ENCODE measurements at places on chromosomes 2 and 18. TPM values are rescaled to one million over a fixed set of nuclear protein-coding genes. Genes with fewer than 3 reads are reported as not detected.

DNA sequence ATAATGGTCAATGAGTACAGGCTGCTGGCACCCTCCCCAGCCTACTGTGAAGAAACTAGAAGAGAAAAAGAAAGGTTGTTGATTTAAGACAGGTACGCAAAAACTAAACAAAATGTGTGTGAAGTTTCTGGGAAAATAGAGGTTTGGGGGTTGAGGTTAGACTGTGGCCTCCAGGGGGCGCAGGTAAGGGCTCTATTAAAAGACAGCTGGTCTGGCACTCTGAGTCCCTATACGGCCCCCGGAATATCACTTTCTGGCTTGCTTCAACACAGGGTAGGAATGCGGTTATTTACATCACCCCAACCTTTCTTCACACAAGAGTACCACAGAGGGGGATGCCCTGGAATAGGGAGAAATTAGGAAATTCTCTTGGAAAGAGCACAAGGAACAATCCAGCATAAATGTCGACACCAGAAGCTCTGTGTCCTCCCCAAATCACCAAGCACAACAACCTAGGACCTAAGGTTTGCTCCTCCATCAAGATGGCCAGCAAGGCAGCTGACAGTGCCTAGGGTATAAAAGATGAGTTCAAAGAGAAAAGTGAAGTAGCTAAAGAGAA lies 480.8 kb upstream of the KLHL29 start:
- no peak overlapping the region for H3K27ac ChIP-seq
- H3K27me3 ChIP-seq: no peaks in the 10 kb centered on the region
- no peak overlapping the region for H3K4me3 ChIP-seq
- H3K36me3 ChIP-seq: no peaks in the 10 kb centered on the region
- no peaks in the 10 kb centered on the region for H3K4me1 ChIP-seq

GRCh38 chr18:45068400-45069094 lies 387.9 kb downstream of the SETBP1 start:
- peaks cover 6% of the 10 kb centered on the region for H3K4me1 ChIP-seq
- peaks cover 17% of the 10 kb centered on the region for H3K36me3 ChIP-seq
- H3K27me3 ChIP-seq: no peaks in the 10 kb centered on the region

Gene CUL3
- total RNA-seq: 87.2 TPM

DNA sequence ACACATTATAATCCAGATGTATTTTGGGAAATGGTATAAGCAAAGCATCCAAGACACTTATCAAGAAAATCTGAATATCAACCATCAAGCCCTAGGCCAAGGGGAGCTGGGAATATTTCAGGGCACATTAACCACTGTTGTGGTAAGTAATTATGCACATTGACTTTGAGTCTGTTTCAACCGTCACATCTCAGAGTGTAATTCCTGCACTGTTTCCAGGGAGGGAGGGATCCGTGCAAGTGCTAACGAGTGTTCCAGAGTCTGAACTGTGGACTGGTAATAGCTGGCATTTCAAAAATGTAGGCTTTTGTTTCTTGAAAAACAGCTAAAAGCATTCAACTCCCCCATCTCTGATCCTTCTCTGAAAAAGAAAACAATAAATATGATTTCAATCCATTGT lies 681.6 kb downstream of the BCL11A start:
- no peak for DNase-seq
- no peaks in the 10 kb centered on the region for H3K4me1 ChIP-seq
- H3K27ac ChIP-seq: no peak overlapping the region
- no peaks in the 10 kb centered on the region for H3K36me3 ChIP-seq

DNA sequence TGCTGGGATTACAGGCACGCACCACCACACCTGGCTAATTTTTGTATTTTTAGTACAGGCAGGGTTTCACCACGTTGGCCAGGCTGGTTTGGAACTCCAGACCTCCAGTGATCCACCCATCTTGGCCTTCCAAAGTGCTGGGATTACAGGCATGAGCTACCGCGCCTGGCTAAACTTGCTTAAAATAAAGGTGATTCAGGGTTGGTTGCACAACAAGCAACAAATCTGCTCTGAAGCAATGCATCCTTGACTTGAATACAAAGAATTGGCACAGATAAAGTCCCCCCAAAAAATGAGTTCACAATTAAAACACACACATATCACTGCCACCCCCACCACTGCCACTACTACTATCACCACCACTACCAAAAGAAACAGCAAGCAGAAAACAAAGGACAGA lies 34.9 kb downstream of the CCDC88A start:
- no peak overlapping the region for H3K4me3 ChIP-seq
- H3K27ac ChIP-seq: no peak overlapping the region
- H3K36me3 ChIP-seq: peaks cover 4% of the 10 kb centered on the region
- DNase-seq: no peak
- H3K4me1 ChIP-seq: no peaks in the 10 kb centered on the region
- H3K27me3 ChIP-seq: no peaks in the 10 kb centered on the region

Gene RBMS1
- 94.0 TPM for total RNA-seq

DNA sequence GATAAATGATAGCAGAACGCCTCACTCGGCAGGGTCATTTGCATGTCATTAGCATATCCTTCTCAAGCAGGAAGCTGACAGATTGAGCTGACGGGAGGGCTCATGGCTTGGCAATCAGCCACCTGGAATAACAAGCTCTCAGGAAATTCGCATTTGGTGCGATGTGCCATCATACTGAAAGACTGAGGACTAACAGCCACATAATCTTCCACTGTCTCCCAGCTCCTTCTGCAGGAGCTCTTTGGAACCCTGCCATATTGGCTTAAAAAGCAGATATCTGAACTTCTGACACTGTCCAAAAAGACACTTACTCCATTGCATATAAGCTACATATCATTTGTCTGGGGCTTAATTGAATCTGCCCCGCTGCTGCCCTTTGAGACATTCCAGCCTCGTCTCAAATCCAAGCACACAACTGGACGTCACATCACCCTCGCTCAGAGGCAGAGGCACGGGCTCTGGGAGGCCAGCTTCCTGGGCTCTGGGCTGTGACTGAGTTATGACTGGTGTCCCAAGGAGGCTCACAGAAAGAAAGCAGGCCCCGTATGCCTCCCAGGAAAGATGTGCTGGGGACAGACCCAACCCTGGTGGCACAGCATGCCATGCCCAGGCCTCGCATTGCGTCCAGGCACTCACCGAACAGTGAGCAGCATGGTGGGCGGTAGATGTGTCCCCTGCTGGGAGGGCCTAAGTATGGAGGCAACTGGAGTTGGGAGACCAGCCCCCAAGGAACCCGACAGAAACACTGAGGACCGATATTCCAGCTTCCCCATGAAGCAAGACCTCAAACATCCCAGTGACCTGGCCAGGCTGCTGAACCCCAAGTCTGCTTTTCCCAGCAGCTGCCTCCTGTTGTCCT lies 228.0 kb downstream of the ATAD2B start:
- H3K27me3 ChIP-seq: no peaks in the 10 kb centered on the region
- peaks cover 51% of the 10 kb centered on the region for H3K36me3 ChIP-seq
- H3K4me3 ChIP-seq: no peak overlapping the region
- peak; percentile 49 for DNase-seq

Gene CFAP221
- 1.6 TPM for total RNA-seq

- no peak for DNase-seq
- no peak overlapping the region for H3K4me3 ChIP-seq
- H3K27ac ChIP-seq: no peak overlapping the region
- peaks cover 46% of the 10 kb centered on the region for H3K4me1 ChIP-seq
- H3K36me3 ChIP-seq: no peaks in the 10 kb centered on the region
Observed at GRCh38 chr2:85743304-85743978, 10.3 kb upstream of the ATOH8 start.

Gene NRP2
- 109 TPM for total RNA-seq

GRCh38 chr18:51461956-51462355 lies 264.5 kb upstream of the MEX3C start:
- H3K27me3 ChIP-seq: peaks cover 6% of the 10 kb centered on the region
- no peak overlapping the region for H3K4me3 ChIP-seq
- H3K36me3 ChIP-seq: no peaks in the 10 kb centered on the region
- DNase-seq: no peak
- H3K4me1 ChIP-seq: no peaks in the 10 kb centered on the region

Gene RAPGEF4
- 4.4 TPM for total RNA-seq

DNA sequence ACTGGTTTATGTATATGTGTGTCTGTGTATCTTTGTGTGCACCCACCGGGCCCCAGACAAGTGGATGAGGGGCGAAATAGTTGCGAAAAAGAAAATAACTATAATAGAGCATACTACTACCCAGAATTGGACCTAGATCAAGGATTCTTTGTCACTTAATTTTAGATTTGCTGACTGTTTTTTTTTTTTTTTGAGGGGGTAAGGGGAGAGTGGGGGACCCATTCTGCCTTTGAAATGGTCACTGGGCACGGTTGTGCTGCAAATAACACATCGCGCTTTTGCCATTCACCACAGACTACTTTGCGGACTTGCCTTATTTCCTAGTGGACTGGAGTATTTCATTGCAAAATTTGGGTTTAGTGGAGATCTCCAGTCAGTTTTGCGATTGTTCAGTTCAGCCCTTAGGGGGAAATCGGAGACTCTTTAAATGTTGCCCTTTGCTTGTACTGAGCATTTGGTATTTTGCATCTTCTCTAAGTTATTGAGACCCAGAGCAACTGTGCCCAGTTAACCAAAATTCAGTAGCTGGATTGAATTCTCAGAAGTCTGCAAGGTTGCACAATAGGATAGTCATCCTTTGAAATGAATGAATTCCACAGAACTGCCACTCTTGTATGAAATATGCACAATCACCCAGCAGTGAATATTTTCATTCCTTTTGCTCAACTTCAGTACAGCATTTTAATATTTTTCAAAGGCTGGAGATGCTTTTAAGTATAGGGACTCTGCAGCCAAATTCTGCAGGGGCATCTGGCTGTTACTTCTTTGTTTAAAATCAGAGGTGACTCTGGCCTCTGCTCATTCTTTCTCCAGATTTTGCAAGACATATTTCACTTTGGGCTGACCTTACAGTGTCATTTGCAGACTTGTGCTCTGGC lies 2.9 kb downstream of the TRIB2 start:
- H3K36me3 ChIP-seq: peaks cover 25% of the 10 kb centered on the region
- peaks cover 4% of the 10 kb centered on the region for H3K27me3 ChIP-seq
- no peak for DNase-seq
- peak overlapping the region; percentile 86 for H3K27ac ChIP-seq
- H3K4me1 ChIP-seq: peaks cover 56% of the 10 kb centered on the region

DNA sequence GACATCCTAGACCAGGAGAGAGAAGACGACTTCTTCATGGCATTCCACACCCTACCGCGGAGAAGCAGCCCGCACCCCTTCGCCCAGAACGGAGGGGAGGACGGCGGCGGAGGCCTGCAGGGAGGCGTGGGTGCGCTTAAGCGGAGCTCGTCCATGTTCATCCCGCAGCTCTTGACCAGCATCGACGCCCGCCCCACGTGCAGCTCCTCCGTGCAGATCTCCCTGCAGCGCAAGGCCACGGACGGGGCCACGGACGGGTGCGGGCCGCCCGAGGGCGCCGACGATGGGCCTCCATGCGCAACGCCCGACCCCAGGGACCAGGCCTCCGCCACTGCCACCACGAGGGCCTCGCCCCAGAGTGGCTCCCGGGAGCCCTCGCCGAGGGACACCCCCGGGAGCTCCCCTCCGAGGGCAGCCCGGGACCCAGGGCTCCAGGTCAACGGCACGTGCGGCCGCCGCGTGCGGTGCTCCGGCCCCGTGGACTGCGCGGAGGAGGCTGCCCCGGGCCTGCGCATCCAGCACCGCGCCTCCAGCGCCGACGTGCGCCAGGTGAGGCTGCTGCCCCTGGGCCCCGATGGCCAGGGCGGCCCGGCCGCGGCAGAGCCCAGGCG lies 211.8 kb downstream of the NEDD4L start:
- H3K4me3 ChIP-seq: no peak overlapping the region
- no peaks in the 10 kb centered on the region for H3K27me3 ChIP-seq
- peaks cover 41% of the 10 kb centered on the region for H3K4me1 ChIP-seq
- no peak for DNase-seq
- H3K36me3 ChIP-seq: peaks cover 21% of the 10 kb centered on the region

Gene ZSWIM2
- not detected for total RNA-seq

Gene DHRS9
- 1.3 TPM for total RNA-seq

DNA sequence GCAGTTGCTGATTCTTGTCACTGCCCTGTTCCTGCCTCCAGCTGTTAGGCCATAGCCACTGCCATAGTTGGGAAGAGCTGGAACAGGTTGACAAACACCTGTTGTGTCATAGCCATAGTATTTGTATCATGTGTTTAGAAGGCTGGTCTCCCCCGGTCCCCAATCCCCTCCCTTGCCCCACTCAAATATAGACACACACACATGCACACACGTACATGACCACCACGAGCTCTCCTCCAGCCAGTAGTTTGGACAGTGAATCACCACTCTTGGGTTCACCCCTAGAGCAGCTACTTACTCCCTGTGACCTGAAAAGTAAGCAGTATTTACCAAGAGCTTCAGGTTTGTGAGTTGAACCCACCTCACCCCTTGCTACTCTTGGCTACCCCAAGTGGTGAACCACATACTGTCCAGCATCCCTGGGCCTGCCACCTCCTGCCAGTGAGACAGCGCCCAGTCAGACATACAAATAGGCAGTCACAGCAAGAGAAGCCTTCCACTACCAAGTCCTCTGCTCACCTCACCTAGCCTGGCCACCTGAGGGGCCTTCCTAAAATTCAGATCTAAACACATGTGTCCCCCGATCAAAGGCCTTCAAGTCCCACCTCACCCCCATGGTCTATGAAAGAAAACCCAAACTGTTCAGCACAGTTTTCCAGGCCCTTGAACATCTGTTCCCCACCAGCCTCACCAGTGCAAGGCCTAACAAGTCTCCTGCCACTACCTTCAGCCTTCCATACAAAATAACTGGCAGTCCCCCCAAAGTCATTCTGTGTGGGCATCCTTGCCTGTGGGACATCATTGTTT lies 7.1 kb downstream of the PCBP1 start:
- H3K36me3 ChIP-seq: peaks cover 27% of the 10 kb centered on the region
- peak overlapping the region; percentile 72 for H3K27ac ChIP-seq

Gene SCN3A
- total RNA-seq: 8.2 TPM

- H3K4me1 ChIP-seq: peaks cover 7% of the 10 kb centered on the region
- peaks cover 3% of the 10 kb centered on the region for H3K27me3 ChIP-seq
- DNase-seq: no peak
- no peak overlapping the region for H3K4me3 ChIP-seq
Observed at GRCh38 chr2:54438271-54438670, 17.9 kb upstream of the SPTBN1 start.

DNA sequence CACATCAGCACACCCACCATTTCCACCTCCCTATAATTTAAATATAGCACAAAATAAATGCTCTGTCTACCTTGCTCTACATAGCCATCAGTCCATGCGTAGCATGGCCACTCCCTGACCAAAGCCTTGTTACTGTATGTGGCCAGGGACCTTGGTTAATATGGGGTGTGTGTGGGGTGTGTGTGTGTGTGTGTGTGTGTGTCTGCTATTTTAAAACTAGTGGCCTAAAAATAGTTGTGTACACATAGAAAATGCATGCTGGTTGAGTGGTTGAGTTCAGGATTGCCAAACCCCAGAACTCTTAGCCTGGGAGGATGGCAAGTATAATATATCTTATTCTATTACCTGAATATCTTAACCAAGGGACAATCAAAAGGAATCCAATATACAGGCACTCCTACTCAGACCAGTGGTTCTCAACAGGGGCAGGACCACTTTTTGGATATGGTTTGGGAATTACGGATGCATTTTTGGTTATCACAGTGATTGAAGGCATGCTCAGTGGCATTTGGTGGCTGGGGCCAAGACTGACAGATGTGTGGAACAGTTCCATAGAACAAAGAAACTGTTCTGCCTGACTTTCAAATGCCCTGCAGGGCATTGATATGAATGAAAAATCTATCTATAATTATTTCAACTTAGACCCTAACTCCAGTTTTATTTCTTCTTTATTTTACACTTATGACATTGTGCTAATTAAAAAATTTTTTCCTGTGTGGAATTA lies 72.3 kb upstream of the PSME4 start:
- no peak overlapping the region for H3K27ac ChIP-seq
- no peak overlapping the region for H3K4me3 ChIP-seq
- no peaks in the 10 kb centered on the region for H3K27me3 ChIP-seq
- no peak for DNase-seq

Gene ZC3H6
- total RNA-seq: 5.5 TPM

Gene MEP1B
- 2.7 TPM for total RNA-seq

Measured in type B pancreatic cell (in vitro differentiated cells).